T-helper 2 cell (primary cell): ENCODE measurements at places on chromosomes 5 and 9.

GRCh38 chr5:50969151-50970031 is 303.0 kb downstream of the PARP8 start:
- no peak for DNase-seq

- DNase-seq: no peak
Measured at GRCh38 chr9:83754383-83754977, 46.7 kb upstream of the UBQLN1 start.

DNA sequence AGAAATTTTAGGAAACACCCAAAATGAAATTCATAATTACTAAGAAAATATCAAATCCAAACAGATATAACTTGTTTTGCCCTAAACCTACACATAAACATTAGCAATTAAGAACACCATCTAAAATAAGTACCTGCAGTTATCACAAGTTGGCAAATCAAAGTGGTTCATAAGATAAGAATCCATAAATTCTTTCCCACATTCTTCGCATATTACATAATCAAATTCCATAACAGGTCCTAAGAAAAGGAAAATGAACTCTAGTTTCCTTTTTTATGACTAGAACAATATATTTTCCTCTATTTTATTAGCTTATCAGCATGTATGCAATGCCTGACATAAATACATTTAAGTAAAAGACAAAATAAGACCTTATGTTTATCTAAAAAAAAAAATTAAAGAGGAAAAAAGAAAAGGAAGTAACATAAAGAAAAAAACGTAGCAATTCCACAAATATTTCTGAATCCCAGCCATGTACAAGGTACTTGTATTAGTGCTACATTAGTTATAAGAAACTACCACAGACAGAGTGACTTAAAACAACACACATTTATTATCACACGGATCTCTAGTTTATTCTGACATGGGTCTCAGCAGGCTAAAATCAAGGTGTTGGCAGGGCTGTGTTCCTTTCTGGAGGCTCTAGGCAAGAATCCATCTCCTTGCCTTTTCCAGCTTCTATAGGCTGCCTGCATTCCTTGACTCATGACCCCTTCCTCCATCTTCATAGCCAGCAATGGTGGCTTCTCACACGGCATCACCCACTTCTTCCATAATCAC is 7.5 kb downstream of the XPA start:
- no peak for DNase-seq

DNA sequence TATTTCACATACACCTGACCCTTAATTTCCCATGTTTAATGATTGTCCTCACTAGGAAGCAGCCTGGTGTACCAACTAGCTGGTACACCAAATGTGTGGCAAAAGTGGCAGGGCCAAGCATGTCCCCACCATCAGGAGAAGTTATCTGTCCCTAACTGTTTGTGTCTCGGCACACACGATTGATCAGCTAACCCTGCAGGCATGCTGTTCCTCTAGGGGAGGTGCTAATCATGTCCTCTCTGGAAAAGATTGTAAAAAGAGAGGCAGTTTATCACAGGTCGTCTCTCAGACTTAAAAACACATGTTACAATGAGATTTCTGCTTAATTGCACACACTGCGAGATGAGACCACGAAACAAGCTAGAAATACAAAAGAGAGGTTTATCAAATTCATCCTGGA is 342.7 kb downstream of the DIRAS2 start:
- no peak for DNase-seq

- DNase-seq: no peak
Measured at GRCh38 chr5:168193493-168194250, 97.8 kb upstream of the WWC1 start.

GRCh38 chr5:139486201-139486600 is 3.6 kb upstream of the STING1 start:
- DNase-seq: no peak

DNA sequence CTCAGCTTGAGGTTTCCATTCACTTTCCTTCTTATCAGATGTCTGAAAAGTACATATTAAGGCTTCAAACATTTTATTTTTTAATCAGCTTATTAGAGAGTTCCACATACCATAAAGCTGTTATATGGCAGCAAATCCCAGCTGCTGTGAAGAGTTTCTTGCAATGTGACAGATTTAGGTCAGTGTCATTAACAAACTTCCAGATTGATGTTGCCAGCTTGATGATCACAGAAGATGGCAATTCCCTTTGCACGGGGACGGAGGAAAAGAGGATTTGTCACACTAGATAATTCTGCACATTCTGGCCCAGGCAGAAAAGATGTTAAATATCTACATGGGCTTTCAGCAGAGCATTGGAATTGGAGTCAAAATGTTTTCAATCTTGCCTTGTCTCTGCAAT is 215.8 kb downstream of the BRINP1 start:
- DNase-seq: no peak
